ENCODE measurements at places on chromosomes 16 and 17. TPM values are rescaled to one million over a fixed set of nuclear protein-coding genes. Genes with fewer than 3 reads are reported as not detected.

The FBXL16 gene
- not detected for total RNA-seq

GRCh38 chr16:30335598-30336474 is 19.3 kb downstream of the CD2BP2 start:
- peak; percentile 80 for DNase-seq
- H3K27me3 ChIP-seq: no peaks in the 10 kb centered on the region
- no peaks in the 10 kb centered on the region for H3K36me3 ChIP-seq
- H3K27ac ChIP-seq: peak overlapping the region; percentile 17
- H3K4me1 ChIP-seq: no peaks in the 10 kb centered on the region
- H3K4me3 ChIP-seq: peak overlapping the region; percentile 78

DNA sequence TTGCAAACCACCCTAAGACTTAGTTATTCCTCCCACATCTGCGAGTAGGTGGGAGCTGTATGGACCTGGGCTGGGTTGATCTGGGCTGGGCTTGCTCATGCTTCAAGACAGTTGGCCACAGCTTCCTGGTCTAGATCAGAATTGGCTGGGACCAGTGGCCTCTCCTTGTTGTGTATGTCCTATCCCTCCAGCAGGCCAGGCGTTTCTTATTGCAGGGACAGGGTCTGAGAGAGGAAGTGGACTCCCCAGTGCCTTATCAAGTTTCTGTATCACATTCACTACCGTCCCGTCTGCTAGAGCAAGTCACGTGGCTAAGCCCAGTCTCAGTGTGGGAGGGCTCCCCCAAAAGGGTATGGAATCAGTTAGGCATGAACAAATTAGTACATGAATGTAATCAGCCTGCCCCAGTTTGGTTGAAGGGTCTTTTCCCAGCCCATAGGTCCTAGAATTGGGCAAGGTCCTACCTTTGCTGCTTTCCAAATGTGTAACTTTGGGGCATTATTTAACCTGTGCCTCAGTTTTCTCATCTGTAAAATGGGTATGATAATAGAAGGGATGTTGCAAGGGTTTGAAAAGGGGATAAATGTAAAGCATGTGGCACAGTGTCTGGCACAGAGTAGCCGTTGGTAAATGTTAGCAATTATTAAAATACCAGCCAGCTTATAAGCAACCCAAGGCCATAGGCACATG is 36.0 kb downstream of the NKD1 start:
- no peaks in the 10 kb centered on the region for H3K27me3 ChIP-seq
- H3K4me1 ChIP-seq: no peaks in the 10 kb centered on the region
- DNase-seq: peak; percentile 19
- H3K27ac ChIP-seq: no peak overlapping the region

DNA sequence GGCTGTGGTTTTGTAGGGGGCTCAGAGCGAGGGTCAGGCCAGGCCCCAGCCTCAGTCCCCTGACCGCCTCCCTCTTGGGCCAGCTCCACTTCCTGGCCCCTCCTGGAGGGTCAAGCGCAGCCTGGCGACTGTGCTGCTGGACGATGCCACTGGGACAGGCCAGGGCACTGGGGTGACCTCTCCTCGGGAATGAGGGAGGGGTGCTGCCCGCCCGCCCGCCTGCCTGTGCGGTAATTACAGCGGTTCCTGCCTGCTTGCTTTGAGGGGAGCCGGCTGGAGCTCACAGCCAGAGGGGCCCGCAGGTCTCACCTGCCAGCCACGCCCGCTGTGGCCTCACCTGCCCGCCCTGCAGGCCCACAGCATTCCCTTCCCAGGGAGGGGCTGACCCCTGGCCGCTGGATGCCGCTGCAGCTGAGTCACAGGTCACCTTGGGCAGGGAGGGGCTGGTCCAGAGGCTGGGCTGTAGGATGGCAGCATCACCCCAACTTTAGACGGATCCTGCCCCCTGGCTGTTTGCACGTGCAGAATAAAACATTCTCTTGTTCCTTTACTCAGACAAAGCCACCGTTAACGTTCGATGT is 76.7 kb upstream of the CBX4 start:
- H3K27me3 ChIP-seq: peaks cover 19% of the 10 kb centered on the region
- no peak overlapping the region for H3K4me3 ChIP-seq
- peak; percentile 91 for DNase-seq
- peaks cover 12% of the 10 kb centered on the region for H3K4me1 ChIP-seq
- H3K36me3 ChIP-seq: no peaks in the 10 kb centered on the region

DNA sequence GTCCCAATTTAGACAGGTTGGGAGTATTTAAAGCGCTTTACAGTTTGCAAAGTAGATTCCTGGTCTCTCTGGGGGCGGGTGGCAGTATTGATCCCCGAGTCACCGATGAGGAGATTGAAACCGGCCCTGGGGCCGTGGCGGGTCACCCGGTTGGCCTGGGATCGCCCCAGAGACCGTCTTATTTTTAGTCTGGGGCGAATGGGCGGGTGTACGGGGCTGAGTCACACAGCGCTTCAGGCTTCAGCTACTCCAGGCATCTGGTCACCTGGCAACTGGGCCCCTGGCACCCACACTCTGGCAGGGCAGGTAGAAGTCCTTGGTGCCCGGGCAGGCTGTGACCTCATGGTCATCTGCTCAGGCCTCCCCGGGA is 669 bp downstream of the MIEF2 start:
- H3K27ac ChIP-seq: peak overlapping the region; percentile 82
- peaks cover 25% of the 10 kb centered on the region for H3K36me3 ChIP-seq
- DNase-seq: peak; percentile 99
- peak overlapping the region; percentile 99 for H3K4me3 ChIP-seq

GRCh38 chr17:78960928-78961327 is 18.8 kb downstream of the LGALS3BP start:
- no peaks in the 10 kb centered on the region for H3K36me3 ChIP-seq
- peak; percentile 36 for DNase-seq
- no peak overlapping the region for H3K4me3 ChIP-seq
- no peaks in the 10 kb centered on the region for H3K27me3 ChIP-seq
- peaks cover 16% of the 10 kb centered on the region for H3K4me1 ChIP-seq

DNA sequence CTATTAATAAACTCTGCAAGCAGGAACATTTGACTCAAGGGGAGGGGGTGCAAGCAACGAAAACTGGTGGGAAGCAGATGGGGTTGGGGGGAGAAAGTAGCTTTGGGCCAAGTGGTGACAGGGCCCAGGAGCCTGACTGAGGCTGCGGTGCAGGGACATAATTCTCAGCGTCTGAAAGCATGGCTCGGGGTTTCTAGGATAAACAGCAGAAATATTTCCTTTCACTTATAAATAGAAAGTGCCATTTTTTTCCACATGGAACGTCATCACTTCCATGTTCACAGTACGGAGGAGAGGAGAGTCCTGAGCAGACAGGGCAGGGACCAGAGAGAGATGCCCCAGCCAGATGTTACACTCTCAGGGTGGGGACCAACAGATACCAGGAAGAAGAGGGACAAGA is 197.1 kb downstream of the ZFHX3 start:
- no peaks in the 10 kb centered on the region for H3K36me3 ChIP-seq
- peak; percentile 88 for DNase-seq
- H3K4me3 ChIP-seq: peak overlapping the region; percentile 47

- H3K27ac ChIP-seq: peak overlapping the region; percentile 63
- no peak overlapping the region for H3K4me3 ChIP-seq
- peaks cover 36% of the 10 kb centered on the region for H3K36me3 ChIP-seq
- peak; percentile 88 for DNase-seq
- H3K4me1 ChIP-seq: peaks cover 35% of the 10 kb centered on the region
Measured at GRCh38 chr17:42775534-42776098, 2.4 kb downstream of the VPS25 start.

GRCh38 chr17:81551458-81552243 is 502 bp downstream of the FAAP100 start:
- peak overlapping the region; percentile 56 for H3K27ac ChIP-seq
- H3K4me3 ChIP-seq: peak overlapping the region; percentile 94
- DNase-seq: peak; percentile 95
- H3K4me1 ChIP-seq: peaks cover 31% of the 10 kb centered on the region
- peaks cover 40% of the 10 kb centered on the region for H3K36me3 ChIP-seq
- no peaks in the 10 kb centered on the region for H3K27me3 ChIP-seq

The TNK1 gene
- not detected for total RNA-seq

- peak; percentile 88 for DNase-seq
- H3K27me3 ChIP-seq: no peaks in the 10 kb centered on the region
- peaks cover 6% of the 10 kb centered on the region for H3K4me1 ChIP-seq
- no peaks in the 10 kb centered on the region for H3K36me3 ChIP-seq
- peak overlapping the region; percentile 60 for H3K4me3 ChIP-seq
Measured at GRCh38 chr16:87945351-87946042, 5.7 kb upstream of the BANP start.

GRCh38 chr17:10171581-10171981 is 26.8 kb downstream of the GAS7 start:
- no peak overlapping the region for H3K4me3 ChIP-seq
- H3K4me1 ChIP-seq: no peaks in the 10 kb centered on the region
- no peaks in the 10 kb centered on the region for H3K36me3 ChIP-seq
- DNase-seq: no peak

- H3K4me3 ChIP-seq: no peak overlapping the region
- H3K36me3 ChIP-seq: no peaks in the 10 kb centered on the region
- no peak overlapping the region for H3K27ac ChIP-seq
- H3K4me1 ChIP-seq: no peaks in the 10 kb centered on the region
- peaks cover 28% of the 10 kb centered on the region for H3K27me3 ChIP-seq
Measured at GRCh38 chr17:63542218-63542545, 8.1 kb upstream of the DCAF7 start.

GRCh38 chr16:51431517-51432241 is 280.6 kb upstream of the SALL1 start:
- no peaks in the 10 kb centered on the region for H3K27me3 ChIP-seq
- peaks cover 10% of the 10 kb centered on the region for H3K4me1 ChIP-seq
- no peak overlapping the region for H3K4me3 ChIP-seq
- DNase-seq: peak; percentile 45

All from osteoblast (primary cell).